Activated effector memory CD4-positive, alpha-beta T cell treated with Interleukin-2 at 50 U/mL for 16 hours (primary cell): ENCODE measurements at places on chromosomes 4 and X.

- no peak for DNase-seq
Measured at GRCh38 chrX:148389629-148390028, 110.8 kb upstream of the AFF2 start.

DNA sequence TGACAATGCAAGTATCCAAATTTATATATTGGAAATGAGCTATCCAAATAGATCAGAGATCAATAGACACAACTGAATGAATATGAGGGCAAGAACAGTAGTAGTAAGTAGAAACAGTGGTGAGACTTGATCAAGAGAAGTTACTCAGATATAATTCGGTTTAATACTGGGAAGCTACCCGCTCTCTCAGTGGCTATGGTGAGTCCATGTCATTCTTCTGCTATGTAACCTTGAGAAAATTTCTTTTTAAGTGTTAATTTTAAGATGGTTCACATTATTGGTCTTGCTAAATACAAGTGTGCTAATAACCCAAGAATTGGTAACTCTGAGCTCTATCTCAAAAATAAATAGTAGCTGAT, 53.6 kb downstream of the LEF1 start:
- no peak for DNase-seq

- no peak for DNase-seq
Measured at GRCh38 chr4:5635826-5636195, 72.5 kb downstream of the EVC2 start.

DNA sequence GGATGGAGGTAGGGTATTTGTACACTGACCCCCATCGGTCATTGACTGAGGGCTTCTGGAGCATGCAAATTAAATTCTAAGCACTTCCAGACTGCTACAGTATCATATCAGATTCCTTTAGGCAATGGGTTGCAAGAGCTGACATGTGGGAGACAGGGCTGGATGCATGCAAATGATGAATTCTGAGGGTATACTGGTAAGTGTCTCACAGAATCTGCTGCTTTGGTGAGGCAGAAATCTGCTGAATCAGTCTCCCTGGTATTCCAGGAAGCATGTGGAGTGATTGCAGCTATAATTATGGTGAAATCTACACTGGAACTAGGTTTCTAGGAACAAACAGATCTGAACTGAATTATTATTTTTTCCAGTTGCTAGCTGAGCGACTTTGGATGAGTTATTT, 684.9 kb upstream of the MAGEB2 start:
- no peak for DNase-seq

DNA sequence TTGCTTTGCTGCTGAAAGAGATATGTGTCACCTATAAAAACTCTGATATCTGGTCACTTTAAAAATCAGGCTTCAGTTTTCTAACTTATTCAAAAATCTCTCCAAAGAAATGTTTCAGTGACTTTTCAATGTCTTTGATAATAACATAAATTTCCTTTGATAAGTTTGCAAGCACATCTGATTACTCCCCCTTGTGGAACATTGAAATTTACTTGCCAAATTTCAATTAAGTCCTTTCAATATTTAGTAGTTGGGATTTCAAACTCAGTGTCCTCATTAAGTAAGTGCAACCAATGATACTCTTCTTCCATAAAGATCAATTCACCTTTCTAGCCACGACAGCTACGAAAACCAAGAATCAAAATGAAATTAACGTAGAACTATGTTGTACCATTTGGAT, 151.3 kb upstream of the FAM47C start:
- DNase-seq: no peak

DNA sequence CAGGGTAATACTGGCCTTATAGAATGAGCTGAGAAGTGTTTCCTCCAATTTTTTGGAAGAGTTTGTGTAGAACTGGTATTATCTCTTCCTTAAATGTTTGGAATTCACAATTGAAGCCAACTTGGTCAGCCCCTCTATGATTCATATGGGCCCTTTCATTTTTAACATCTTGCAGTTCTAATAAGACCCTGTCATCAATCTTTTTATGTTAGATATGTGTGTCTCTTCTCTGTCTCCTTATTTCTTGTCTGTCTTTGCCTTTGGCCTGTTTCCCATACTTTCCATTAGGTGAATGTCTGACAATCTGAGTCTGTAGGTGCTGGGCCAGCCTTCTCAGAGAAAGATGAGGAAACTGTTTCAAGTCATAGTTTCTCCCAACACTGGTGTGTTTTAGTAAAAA, 88.7 kb downstream of the SLC16A2 start:
- DNase-seq: no peak

- DNase-seq: no peak
Measured at GRCh38 chrX:69280933-69281332, 115.7 kb upstream of the PJA1 start.

DNA sequence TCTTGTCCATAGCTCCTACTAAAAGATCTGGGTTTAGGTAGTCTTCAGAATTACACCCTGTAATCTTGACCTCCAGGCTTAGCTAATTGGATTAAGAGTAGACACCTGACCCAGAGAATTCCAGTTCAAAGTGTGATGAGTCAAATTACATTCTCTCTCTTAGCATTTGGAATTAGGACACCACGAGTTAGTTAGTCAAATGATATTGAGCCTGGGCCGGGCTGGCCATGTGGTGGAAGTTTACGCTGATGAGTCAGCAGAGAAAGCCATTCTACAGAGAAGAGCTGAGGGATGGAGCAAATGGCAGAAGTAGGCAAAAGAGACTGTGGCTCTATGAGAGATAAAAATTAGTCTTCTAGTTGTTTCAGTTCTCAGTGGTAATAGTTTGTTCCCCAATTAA, 31.1 kb downstream of the CEP44 start:
- DNase-seq: no peak

DNA sequence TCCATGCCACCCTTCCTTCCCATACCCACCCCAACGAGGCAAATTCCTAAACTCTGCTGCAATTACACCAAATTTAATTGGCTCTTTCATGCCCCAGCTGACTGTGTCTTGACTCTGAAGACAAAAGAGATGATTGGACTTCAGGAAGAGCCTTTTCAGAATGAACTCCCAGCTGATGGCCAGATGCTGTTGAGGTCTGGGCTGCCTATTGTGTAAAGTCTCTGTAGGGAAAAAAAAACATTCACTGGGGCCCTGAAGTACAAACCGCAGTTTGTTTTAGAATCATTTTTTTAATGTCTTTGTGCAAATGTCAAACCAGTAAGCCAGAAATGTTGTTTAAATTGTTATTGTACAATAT, 174.8 kb downstream of the HHIP start:
- no peak for DNase-seq

DNA sequence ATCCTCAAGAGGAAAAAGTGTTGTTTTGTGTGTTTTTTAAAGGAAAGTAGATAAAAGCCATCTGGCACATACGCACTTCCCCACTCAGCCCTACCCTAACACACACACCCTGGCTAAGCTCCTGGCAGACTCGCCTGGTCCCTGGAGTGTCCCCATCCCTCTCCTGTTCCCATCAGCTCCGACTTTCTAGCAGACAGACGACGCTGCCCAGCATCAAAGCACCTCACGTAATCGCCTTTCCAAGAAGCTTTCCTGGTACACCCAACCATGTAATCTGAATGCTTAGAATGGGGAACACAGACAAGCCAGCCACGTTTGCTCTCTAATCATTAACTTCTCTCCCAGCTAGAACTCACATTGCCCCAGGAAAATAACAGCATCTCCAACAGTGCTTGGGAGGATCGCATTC, 116.2 kb downstream of the AFAP1 start:
- no peak for DNase-seq

DNA sequence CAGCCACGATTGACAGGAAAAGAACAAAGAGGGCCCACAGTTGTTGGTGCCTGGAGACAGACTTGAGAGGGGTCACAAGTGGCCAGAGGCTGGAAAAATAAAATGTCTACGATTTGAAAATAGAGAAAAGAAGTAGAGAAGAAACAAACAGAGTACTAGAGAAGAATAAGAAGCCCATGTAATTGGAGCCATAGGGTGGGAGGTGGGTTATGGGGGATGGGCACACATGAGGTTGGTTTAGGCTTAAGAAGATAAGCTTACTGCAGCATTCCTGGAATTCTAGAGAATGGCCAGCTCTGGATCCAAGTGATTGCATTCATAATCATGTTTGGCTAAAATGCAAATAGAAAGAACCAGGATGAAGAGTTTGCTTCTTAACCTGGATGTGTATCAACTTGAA, 210.7 kb downstream of the MAML3 start:
- DNase-seq: no peak

DNA sequence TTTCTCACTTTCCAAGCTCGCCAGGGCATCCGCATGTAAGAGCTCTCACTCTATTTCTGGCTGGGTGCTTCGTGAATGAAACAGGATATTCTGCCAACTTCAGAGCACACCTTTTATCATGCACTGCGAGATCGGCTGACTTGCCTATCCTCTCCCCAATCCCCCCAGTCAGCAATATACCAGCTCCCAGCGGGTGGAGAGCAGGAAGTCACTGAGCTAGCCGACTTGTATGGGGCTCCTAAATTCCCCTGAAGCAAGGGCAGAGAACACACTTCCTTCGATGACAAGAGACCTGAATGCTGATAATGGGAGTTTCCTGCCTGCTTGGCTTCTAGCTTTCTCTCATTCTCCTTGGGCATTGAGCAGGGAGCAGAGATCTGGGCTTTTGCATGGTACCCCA, 33.8 kb upstream of the MAMLD1 start:
- DNase-seq: no peak

DNA sequence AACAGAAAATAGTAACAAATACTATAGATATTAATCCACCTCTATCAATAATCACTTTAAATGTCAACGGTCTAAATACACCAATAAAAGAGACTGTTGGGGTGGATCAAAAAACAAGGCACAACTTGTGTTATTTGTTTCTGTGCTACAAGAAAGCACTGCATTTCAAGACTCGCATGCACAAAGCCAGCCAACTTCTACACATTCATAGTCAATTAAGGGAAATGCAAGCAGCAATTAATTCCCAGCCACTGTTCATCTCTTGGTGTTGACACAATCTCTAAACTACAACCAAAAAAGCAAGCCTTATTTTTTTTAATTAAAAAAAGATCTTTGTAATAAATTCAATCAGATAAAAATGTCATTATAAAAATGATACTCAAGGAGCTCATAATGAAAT, 67.6 kb downstream of the JAKMIP1 start:
- no peak for DNase-seq

DNA sequence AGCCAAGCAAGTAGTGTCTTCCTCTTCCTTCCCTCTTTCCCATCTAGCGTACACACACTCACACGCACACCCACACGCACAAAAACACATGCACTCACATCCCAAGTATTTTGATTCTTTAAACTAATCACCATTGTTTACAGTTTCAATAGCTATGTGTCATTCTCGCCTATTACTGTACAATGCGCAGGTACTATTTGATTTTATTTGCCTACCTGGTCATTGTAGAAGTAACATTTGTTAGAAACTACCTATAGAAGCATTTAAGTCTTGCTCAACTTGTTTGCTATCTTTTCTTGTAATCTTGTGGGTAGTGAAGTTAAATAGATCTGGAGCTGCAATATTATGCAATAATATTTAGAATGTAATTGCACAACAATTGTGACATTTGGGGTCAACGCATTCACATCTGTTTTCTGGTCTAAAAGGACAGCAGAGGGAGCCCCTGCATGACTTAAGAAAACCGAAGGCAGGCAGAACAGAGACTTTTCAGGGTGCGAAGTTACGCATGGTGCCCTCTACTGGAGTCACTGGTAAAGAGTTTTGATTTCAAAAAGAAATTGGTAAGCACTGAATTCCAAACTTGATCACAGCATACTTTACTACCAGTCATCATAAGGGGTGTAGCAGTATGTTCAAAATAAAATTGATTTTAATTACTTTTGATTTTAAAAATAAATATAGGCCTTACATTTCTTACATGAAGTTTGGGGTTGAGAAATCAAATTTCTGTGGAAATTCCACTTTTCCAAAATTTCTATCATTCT, 503.3 kb upstream of the FAM241A start:
- no peak for DNase-seq

DNA sequence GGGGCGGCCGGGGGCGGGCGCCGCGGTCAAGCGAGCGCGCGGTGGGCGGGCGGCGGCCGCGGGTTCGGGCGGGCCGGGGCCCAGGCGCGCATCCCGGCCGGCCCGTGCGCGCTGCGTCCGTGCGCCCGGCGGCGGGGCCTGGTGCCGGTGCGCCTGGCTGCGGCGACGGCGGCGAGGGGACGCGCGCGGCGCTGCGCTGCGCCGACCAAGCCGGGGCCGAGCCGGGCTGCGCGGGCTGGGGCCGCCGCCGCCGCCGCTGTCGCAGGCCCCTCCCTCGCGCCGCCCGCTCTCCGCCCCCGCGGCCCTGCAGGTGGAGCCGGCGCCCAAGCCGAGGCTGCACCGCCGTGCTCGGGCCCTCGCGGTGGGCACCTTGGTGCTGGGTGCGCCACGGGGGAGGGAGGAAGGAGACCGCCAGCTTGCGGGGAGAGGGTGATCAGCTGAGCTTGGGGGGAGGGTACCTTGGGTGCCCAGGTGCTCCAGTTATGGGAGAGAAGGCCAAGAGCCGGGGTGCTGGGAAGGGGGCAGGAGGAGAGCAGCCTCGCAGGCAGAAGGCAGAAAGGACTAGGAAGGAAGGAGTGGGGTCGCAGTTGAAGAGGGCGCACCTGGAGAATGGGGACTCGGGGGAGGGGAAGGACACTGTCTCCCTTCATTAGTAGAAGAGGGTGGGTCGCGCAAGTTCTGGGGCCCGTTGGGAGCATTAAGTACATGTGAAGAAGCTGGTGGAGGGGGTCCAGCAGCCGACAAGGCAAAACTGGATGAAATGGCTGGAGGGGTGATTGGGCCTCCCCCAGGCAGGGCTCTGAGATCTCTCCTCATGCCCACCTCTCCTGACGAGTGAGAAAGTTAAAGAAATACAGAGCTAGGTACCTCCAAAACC, at the start of gene PPP2R2C:
TSS of gene PPP2R2C (minus strand) at position 228 of the 877 bp plus-strand sequence. CDS start 385 bp downstream, outside the sequence.
- DNase-seq: no peak

- DNase-seq: no peak
Measured at GRCh38 chr4:97123573-97123972, 1019.7 kb downstream of the STPG2 start.

- no peak for DNase-seq
Measured at GRCh38 chrX:138908577-138908976, 197.1 kb upstream of the FGF13 start.
